ENCODE measurements at places on chromosomes 11 and 22. TPM values are rescaled to one million over a fixed set of nuclear protein-coding genes. Genes with fewer than 3 reads are reported as not detected.

SYT12 gene
- total RNA-seq = 0.13 TPM

KCNE3 gene
- not detected for total RNA-seq

AMPD3 gene
- 0.75 TPM for total RNA-seq

PARVA gene
- total RNA-seq = 59.9 TPM

FGF19 gene
- total RNA-seq = 10.3 TPM

PAMR1 gene
- 57.6 TPM for total RNA-seq

KRTAP5-2 gene
- total RNA-seq = not detected

APOA4 gene
- not detected for total RNA-seq

Data from SJSA1 (cell line).